Keratinocyte (primary cell): ENCODE measurements at places on chromosomes 1 and 21. TPM values are rescaled to one million over a fixed set of nuclear protein-coding genes. Genes with fewer than 3 reads are reported as not detected.

KIF26B gene
- polyA plus RNA-seq: 0.58 to 0.91 TPM (median 0.80 TPM) in 3 replicates

DNA sequence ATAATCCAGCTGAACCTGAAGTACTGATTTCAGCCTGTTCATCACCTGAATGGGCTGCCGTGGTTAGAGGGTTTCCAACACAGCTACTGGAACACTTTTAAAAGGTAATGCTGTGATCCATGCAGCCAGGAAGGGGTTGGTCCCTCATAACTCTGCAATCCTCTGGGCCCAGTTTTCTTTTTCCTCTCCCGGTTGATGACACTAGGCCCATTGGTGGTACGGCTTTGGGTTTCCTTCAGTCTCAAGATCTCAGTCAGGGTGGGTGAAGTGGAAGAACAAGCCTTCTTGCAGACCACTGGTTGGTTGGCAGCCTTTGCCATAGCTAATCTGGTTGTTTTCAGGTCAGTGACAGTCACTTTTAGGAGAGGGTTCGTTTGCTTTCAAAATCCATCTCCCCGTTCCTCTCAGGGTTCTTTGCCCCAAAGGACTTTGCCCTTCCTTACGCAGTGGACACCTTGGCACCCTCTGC is 502 bp upstream of the SLC35A3 start:
- H3K36me3 ChIP-seq: no peaks in the 10 kb centered on the region
- H3K4me3 ChIP-seq: peak overlapping the region; percentile 96
- H3K27me3 ChIP-seq: no peaks in the 10 kb centered on the region
- no peak for DNase-seq

GRCh38 chr1:29043274-29043965 is 80.3 kb downstream of the TMEM200B start:
- H3K27ac ChIP-seq: no peak overlapping the region
- no peaks in the 10 kb centered on the region for H3K27me3 ChIP-seq
- DNase-seq: no peak
- H3K4me1 ChIP-seq: no peaks in the 10 kb centered on the region
- H3K4me3 ChIP-seq: no peak overlapping the region

- H3K4me1 ChIP-seq: no peaks in the 10 kb centered on the region
- no peaks in the 10 kb centered on the region for H3K27me3 ChIP-seq
- peaks cover 14% of the 10 kb centered on the region for H3K36me3 ChIP-seq
- DNase-seq: no peak
- H3K27ac ChIP-seq: no peak overlapping the region
These were observed 27.5 kb downstream of the SETD4 start for GRCh38 chr21:36032647-36033406.

DNA sequence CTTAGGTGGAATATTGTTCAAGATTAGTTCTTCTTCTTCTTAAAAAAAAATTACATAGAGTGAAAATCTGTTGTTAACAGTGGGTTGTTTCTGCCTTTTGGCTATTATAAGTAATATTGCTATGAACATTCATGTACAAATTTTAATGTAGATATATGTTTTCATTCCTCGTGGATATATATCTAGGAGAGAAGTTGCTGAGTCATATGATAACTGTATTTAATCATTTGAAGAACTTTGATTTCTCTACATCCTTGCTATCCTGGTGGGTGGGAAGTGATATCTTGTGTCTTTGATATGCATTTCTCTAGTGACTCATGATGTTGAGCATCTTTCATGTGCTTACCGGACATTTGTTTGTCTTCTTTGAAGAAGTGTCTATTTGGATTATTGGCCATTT is 29.9 kb downstream of the MAST2 start:
- H3K4me1 ChIP-seq: no peaks in the 10 kb centered on the region
- H3K27ac ChIP-seq: no peak overlapping the region
- DNase-seq: no peak
- no peaks in the 10 kb centered on the region for H3K27me3 ChIP-seq
- H3K36me3 ChIP-seq: no peaks in the 10 kb centered on the region

- H3K4me3 ChIP-seq: no peak overlapping the region
- H3K36me3 ChIP-seq: no peaks in the 10 kb centered on the region
- H3K4me1 ChIP-seq: peaks cover 25% of the 10 kb centered on the region
- H3K27ac ChIP-seq: no peak overlapping the region
- no peak for DNase-seq
These were observed 58.4 kb downstream of the PLXNA2 start for GRCh38 chr1:208185801-208186231.
